ENCODE measurements at places on chromosomes 16 and 17. TPM values are rescaled to one million over a fixed set of nuclear protein-coding genes. Genes with fewer than 3 reads are reported as not detected.

DNA sequence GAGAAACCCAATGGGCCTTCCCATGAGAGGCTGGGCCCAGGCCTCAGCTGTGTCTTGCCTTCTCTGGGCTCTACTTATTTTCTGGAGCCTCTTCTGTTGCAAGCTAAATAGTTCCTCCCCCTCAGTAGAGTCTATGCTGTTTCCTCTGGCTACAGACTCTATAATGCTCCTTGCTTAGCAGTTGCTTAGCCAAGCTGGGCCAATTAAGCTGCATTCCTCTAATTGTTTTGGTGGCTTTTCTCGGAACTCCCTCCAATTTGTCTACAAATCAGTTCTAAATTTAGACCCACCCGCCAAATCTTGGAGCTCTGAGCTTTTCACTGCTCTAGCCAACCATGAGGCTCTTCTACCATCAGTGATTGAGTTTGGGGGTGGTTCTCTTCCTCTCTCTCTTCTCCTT is 302.7 kb upstream of the ASIC2 start:
- H3K4me3 ChIP-seq: no peak overlapping the region
- no peak overlapping the region for H3K27ac ChIP-seq

DNA sequence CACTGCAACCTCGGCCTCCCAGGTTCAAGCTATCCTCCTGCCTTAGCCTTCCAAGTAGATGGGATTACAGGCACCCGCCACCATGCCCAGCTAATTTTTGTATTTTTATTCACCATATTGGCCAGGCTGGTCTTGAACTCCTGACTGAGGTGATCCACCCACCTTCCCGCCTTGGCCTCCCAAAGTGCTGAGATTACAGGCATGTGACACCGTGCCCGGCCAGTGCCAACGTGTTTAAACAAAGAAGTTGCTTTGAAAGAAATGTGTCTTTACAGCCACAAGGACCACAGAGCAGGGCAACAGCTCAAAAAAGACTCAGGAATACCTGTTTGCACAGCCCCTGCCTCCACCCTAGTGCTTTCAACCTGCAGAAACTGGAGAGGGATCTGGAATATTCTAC is 25.0 kb downstream of the ATPAF2 start:
- no peak for DNase-seq
- no peaks in the 10 kb centered on the region for H3K4me1 ChIP-seq
- H3K36me3 ChIP-seq: peaks cover 69% of the 10 kb centered on the region
- no peak overlapping the region for H3K27ac ChIP-seq
- no peaks in the 10 kb centered on the region for H3K27me3 ChIP-seq
- no peak overlapping the region for H3K4me3 ChIP-seq

GRCh38 chr16:84996365-84996764 is 15.0 kb downstream of the ZDHHC7 start:
- no peaks in the 10 kb centered on the region for H3K27me3 ChIP-seq
- peak overlapping the region; percentile 99 for H3K27ac ChIP-seq
- DNase-seq: no peak
- peak overlapping the region; percentile 27 for H3K4me3 ChIP-seq
- H3K4me1 ChIP-seq: peaks cover 80% of the 10 kb centered on the region
- H3K36me3 ChIP-seq: peaks cover 44% of the 10 kb centered on the region

Gene NTN3
- polyA plus RNA-seq: not detected

Gene NPIPB9
- polyA plus RNA-seq: 1.4 TPM

GRCh38 chr17:41003926-41004325 is 4.2 kb upstream of the KRTAP3-2 start:
- no peaks in the 10 kb centered on the region for H3K36me3 ChIP-seq
- no peak overlapping the region for H3K27ac ChIP-seq
- no peak for DNase-seq
- no peaks in the 10 kb centered on the region for H3K4me1 ChIP-seq
- no peaks in the 10 kb centered on the region for H3K27me3 ChIP-seq
- H3K4me3 ChIP-seq: no peak overlapping the region
